ENCODE measurements at places on chromosomes 7 and 10.
A peak's percentile ranks its signal among the peaks of the same experiment; 100 is the strongest.

DNA sequence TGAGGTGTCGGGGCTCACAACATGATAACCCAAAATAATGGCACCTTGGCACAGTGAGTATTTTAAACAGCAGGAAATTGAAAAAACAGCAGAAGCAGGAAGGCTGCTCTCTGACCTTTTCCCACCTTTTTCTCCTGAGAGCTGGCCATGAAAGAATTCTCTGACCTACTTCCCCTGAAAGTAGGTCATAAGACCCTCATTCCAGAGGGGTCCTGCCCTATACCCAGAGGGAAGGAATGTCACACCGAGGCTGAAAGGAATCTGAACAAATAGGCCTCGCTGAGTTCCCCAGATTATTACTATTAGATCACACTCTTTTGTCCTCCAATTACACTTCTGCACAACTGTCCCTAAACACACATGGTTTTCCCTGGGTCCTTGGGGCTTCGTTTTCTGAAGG lies 18.8 kb downstream of the CPVL start:
- no peak for DNase-seq

DNA sequence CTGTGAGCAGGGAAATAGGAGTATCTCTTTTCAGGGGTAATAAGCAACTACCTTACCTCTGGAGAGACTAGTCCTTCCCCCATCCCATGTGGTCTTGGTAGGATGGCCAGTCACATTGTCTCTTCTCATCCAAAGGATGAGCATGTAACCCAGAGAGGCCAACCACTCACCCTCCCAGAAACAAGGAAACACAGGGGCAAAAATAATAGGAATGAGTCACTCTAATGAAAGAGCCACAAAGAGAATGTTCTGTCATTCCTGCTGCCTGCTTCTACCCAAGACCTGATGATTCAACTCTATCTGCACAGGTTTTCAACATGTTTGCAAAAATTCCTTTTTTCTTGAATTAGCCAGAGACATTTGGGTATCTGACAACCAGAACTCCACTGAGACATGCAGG lies 99.3 kb upstream of the NFE2L3 start:
- no peak for DNase-seq

GRCh38 chr7:91088156-91088555 lies 176.1 kb upstream of the FZD1 start:
- DNase-seq: no peak

DNA sequence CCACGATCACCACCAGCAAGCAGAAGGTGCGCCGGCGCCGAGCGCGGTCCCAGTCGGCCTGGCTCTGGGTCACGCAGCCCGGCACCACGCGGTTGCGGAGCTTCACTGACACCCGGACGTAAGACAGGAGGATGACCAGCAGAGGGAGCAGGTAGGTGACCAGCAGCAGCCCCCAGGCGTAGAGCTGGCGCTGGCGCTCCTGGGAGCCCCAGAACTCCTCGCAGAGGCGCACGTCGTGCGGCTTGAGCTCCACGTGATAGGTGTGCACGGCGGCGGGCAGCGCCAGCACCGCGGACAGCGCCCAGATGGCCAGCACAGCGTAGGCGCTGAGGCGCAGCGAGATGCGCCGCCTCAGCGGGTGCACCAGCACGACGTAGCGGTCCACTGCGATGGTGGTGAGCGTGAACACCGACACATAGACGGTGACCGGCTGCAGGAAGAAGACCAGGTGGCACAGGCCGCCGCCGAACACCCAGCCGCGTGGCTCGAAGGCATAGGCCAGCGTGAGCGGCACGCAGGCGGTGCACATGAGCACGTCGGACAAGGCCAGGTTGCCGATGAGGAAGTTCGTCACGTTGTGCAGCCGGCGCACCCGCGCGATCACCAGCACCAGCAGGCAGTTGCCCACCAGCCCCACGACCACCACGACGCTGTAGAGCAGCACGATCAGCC lies 920 bp downstream of the PRLHR start:
- DNase-seq: no peak

GRCh38 chr10:59302381-59302780 lies 60.0 kb downstream of the FAM13C start:
- DNase-seq: no peak

DNA sequence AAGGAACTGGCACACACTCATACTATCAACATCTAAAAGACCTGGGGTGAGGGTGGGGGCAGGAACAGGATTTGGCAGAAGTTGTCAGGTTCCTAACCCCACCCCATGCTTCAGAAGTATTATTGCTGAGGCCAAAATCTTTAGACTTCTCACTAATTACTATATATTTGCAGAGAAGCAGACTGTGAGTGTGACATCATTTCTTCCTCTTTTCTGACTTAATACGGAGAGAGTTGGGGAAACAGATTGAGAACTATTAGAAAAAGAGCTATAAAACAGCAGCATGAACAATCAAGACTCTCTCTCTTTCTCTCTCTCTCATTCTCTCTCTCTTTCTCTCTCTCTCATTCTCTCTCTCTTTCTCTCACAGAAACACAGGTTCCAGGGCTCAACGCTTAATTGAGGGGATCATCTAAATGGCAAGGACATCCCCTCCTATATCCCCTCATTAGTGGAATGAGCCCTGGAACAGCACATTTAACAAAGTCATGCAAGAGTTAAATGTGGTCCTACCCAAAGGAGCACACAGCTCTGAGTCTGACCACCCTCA lies 94.8 kb downstream of the KCNMA1 start:
- DNase-seq: no peak

- DNase-seq: peak; percentile 42
Measured at GRCh38 chr10:48289501-48290238, 15.2 kb upstream of the FRMPD2 start.

GRCh38 chr7:113915956-113916355 lies 2.9 kb downstream of the PPP1R3A start:
- DNase-seq: no peak

- DNase-seq: no peak
Measured at GRCh38 chr7:2247141-2247995, 5.3 kb downstream of the NUDT1 start.

- no peak for DNase-seq
Measured at GRCh38 chr7:114791771-114792170, 130.1 kb upstream of the MDFIC start.

- DNase-seq: no peak
Measured at GRCh38 chr7:95974108-95974507, 201.8 kb downstream of the DYNC1I1 start.

- no peak for DNase-seq
Measured at GRCh38 chr7:107982042-107982840, 20.7 kb downstream of the LAMB1 start.

- DNase-seq: no peak
Measured at GRCh38 chr7:148412691-148413090, 177.9 kb upstream of the C7orf33 start.

DNA sequence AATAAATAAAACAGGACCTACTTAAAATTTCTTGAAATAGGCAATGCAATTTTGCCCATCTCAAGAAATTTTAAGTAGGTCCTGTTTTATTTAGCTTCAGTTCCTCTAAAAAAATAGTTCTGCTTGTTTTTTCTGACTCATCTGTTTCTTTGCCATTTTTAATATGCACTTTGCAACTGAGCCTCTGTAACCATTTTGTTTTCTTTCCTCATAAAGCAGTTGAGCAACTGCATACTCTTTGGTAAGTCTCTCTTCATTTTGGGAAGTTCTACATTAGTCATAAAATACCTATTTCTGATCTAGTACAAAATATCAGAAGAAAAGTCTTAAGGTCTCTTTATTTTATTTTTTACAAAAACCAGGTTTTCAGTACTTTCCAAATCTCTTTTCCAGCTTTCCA lies 18.0 kb downstream of the TAS2R40 start:
- no peak for DNase-seq

DNA sequence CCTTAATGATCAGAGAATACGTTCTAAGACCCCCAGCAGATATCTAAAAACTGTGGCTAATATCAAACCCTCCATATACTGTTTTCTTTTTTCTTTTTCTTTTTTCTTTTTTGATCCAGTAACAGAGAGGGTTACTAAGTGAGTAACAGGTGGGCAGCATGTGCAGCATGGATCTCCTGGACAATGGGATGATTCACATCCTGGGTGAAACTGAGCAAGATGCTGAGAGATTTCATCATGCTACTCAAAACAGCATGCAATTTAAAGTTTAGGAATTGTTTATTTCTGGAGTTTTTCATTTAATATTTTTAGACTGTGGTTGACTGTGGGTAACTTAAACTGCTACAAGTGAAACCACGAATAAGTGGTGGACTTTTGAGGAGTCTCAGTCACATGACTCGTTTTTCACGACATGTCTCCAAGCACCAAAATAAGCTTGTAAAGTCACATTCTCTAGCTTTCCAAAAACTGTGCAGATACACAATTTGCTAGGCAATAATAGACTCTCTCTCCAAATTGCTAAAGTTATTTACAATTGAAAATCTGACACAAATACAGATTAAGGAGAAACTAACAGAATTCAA lies 716.2 kb downstream of the NXPH1 start:
- no peak for DNase-seq

DNA sequence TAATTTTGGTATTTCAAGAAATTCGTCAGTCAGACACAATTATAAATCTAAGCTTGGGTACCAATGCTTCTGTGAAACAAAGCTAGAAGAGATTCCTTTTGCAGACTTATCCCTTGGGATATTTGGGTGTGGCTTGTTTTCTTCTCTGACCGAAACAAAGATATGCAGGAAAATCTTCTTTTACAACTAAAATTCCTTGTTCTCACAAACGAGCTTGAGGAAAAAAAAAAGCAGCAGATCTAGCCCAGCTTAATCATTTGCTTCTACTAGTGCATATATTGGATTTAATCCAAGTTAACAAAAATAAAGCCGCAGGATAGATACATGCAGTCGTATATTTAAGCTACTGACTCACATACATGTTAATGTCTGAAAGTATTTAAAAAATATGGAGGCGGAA lies 104.2 kb downstream of the PRTFDC1 start:
- no peak for DNase-seq

GRCh38 chr10:69375307-69376151 lies 41.2 kb downstream of the TACR2 start:
- DNase-seq: no peak

- no peak for DNase-seq
Measured at GRCh38 chr7:153072806-153073205, 313.3 kb downstream of the ACTR3B start.

DNA sequence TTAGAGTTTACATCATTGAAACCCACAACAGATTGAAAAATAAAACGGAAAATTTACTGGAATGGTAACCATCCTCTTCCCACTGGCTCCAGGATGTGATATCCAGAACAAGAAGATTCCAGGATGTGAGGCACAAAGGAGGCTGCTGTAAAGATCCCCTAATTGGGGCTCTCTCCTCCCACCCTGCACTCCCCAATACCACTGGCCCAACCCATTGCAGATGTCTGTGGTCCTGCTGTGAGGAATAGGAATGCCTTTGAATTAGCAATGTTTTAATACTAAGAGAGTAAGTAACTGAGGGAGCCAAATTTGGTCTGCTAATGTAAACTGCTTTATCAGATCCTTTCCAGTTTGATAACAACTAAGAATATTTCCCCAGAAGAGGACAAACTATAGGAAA lies 225.9 kb upstream of the INHBA start:
- DNase-seq: no peak

GRCh38 chr10:60572511-60573194 lies 183.0 kb upstream of the ANK3 start:
- DNase-seq: peak; percentile 67
